Activated naive CD4-positive, alpha-beta T cell treated with anti-CD3 and anti-CD28 coated beads, Interleukin-2, amount 50 U/mL, for 72 hours (primary cell): ENCODE measurements at places on chromosomes 6 and 20. TPM values are rescaled to one million over a fixed set of nuclear protein-coding genes. Genes with fewer than 3 reads are reported as not detected.

The PTCRA gene
- total RNA-seq, result not detected

The AVP gene
- total RNA-seq, result not detected

The FAM83C gene
- total RNA-seq, result not detected

The SLC35D3 gene
- total RNA-seq, result not detected

The HLA-DPA1 gene
- 45.8 TPM for total RNA-seq

The SLC32A1 gene
- not detected for total RNA-seq

The GGTLC1 gene
- total RNA-seq, result not detected

The SNPH gene
- 4.8 TPM for total RNA-seq

The LY86 gene
- 0.96 TPM for total RNA-seq

The FAM83D gene
- 14.5 TPM for total RNA-seq

The TCF21 gene
- not detected for total RNA-seq

The COL9A3 gene
- total RNA-seq, result not detected

The TUBB1 gene
- not detected for total RNA-seq

The SLC17A9 gene
- total RNA-seq, result 22.0 TPM

The SUMO4 gene
- 10.0 TPM for total RNA-seq

The SLC26A8 gene
- total RNA-seq, result not detected

The TP53TG5 gene
- 0.45 TPM for total RNA-seq

The RAB32 gene
- total RNA-seq, result 0.47 TPM

The ZNF311 gene
- 0.16 TPM for total RNA-seq

The LY6G6C gene
- not detected for total RNA-seq

The AHCY gene
- total RNA-seq, result 166 TPM

The GPX5 gene
- not detected for total RNA-seq

The TINAG gene
- total RNA-seq, result not detected

The ADRM1 gene
- 93.6 TPM for total RNA-seq

The SMOC2 gene
- total RNA-seq, result not detected

The NKAIN2 gene
- not detected for total RNA-seq

The GABRR1 gene
- not detected for total RNA-seq

The ADGRF5 gene
- not detected for total RNA-seq

The MOG gene
- not detected for total RNA-seq

The TJAP1 gene
- 23.0 TPM for total RNA-seq

The GJA10 gene
- total RNA-seq, result not detected

The PCSK2 gene
- not detected for total RNA-seq

The PKIB gene
- 1.0 TPM for total RNA-seq

The FAM162B gene
- total RNA-seq, result not detected

The CST4 gene
- total RNA-seq, result not detected

The ABRACL gene
- total RNA-seq, result 93.8 TPM

The CDH26 gene
- 1.6 TPM for total RNA-seq

The SLC2A4RG gene
- total RNA-seq, result 24.7 TPM

The SLC16A10 gene
- total RNA-seq, result 5.4 TPM

The OPRM1 gene
- total RNA-seq, result not detected

The LPA gene
- not detected for total RNA-seq

The SOBP gene
- total RNA-seq, result 0.97 TPM

The ZNF217 gene
- 58.6 TPM for total RNA-seq

The KHDRBS2 gene
- not detected for total RNA-seq

The PSORS1C2 gene
- total RNA-seq, result not detected

The MYB gene
- total RNA-seq, result 54.9 TPM

The ESR1 gene
- 0.16 TPM for total RNA-seq

The FABP7 gene
- not detected for total RNA-seq

The C20orf204 gene
- total RNA-seq, result 18.8 TPM

The C20orf144 gene
- 0.23 TPM for total RNA-seq

The ZNF334 gene
- total RNA-seq, result 5.8 TPM

The SOX4 gene
- 0.89 TPM for total RNA-seq

The OCSTAMP gene
- 0.19 TPM for total RNA-seq

The GOPC gene
- total RNA-seq, result 15.0 TPM
